Small intestine (tissue), 16 donors: ENCODE measurements at places on chromosomes 2 and 18. TPM values are rescaled to one million over a fixed set of nuclear protein-coding genes. Genes with fewer than 3 reads are reported as not detected.

- no peaks in the 10 kb centered on the region for H3K4me1 ChIP-seq
- no peak overlapping the region for H3K27ac ChIP-seq
- no peaks in the 10 kb centered on the region for H3K36me3 ChIP-seq
- H3K27me3 ChIP-seq: no peaks in the 10 kb centered on the region
Measured at GRCh38 chr18:21123290-21123926, 11.8 kb upstream of the ROCK1 start.

GRCh38 chr18:34033968-34034367 is 190.7 kb downstream of the NOL4 start:
- H3K4me3 ChIP-seq: no peak overlapping the region
- H3K27ac ChIP-seq: no peak overlapping the region
- no peaks in the 10 kb centered on the region for H3K27me3 ChIP-seq
- H3K36me3 ChIP-seq: peaks cover 3% of the 10 kb centered on the region

GRCh38 chr2:226045080-226045479 is 645.6 kb downstream of the NYAP2 start:
- DNase-seq: no peak
- no peak overlapping the region for H3K4me3 ChIP-seq
- no peak overlapping the region for H3K27ac ChIP-seq
- H3K27me3 ChIP-seq: no peaks in the 10 kb centered on the region

GRCh38 chr18:52531836-52532235 is 191.8 kb downstream of the DCC start:
- H3K27ac ChIP-seq: no peak overlapping the region
- no peak for DNase-seq
- no peaks in the 10 kb centered on the region for H3K27me3 ChIP-seq

GRCh38 chr2:136347981-136348380 is 230.0 kb upstream of the CXCR4 start:
- H3K4me1 ChIP-seq: no peaks in the 10 kb centered on the region
- no peak for DNase-seq
- no peak overlapping the region for H3K4me3 ChIP-seq
- H3K36me3 ChIP-seq: no peaks in the 10 kb centered on the region
- no peaks in the 10 kb centered on the region for H3K27me3 ChIP-seq
- H3K27ac ChIP-seq: no peak overlapping the region

GRCh38 chr2:113077921-113078320 is 10.2 kb downstream of the IL1F10 start:
- DNase-seq: no peak
- H3K36me3 ChIP-seq: no peaks in the 10 kb centered on the region
- no peak overlapping the region for H3K27ac ChIP-seq

GRCh38 chr18:12631831-12632477 is 26.0 kb downstream of the SPIRE1 start:
- H3K4me3 ChIP-seq: no peak overlapping the region
- no peak for DNase-seq

DNA sequence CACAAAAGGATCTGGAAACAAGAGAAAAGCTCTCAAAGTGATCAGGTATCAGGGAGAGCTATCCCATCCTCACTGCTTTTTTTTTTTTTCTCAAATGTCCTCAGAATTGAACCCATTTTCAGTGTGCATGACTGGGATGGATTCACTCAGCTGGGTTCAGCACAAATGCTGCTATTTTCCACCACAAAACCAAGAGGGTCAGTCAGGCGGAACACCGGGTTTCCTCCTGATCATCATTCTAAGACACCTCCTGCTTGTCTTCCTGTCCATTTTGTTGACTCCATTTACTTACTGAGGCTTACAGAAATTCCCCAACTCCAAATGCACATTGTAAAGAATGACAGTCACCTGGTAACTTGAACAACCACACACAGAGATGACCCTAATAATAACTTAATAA is 39.9 kb downstream of the CYRIA start:
- H3K27me3 ChIP-seq: no peaks in the 10 kb centered on the region
- no peak for DNase-seq
- no peak overlapping the region for H3K4me3 ChIP-seq
- no peaks in the 10 kb centered on the region for H3K36me3 ChIP-seq
- no peaks in the 10 kb centered on the region for H3K4me1 ChIP-seq

DNA sequence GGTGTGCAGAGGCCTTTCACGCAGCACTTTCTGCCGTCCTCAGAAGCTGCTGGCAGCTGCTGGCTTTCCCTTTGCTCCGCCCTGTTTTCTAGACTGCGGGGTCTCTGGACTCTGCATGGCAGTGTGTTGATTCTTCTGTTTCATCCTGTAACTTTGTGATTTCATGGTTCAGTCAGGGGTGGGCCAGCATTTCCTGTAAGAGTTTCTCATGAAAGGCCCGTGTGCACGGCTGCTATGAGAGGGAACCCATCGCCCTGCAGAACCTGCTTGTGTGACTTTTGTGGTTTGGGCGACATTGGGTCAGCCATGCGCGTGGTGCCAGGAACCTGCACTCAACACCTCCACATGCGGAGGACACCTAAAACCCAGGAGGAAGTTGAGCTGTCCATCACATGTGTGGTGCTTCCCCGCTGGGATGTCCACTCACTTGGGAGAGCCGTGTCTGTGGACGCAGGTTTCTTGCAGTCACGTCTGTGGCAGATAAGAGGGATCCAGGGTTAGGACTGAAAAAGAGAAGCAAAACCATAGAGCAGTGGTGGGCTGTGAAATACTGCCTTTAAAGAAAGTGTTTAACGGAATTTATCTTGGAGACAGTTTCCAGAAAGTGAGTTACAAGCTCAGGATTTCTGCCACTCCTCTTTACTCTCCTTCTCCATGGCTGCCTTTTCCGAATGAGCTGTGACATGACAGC is 167.3 kb upstream of the ALKAL2 start:
- H3K4me3 ChIP-seq: no peak overlapping the region
- no peaks in the 10 kb centered on the region for H3K4me1 ChIP-seq
- DNase-seq: no peak
- H3K27me3 ChIP-seq: no peaks in the 10 kb centered on the region
- no peak overlapping the region for H3K27ac ChIP-seq

- H3K4me3 ChIP-seq: no peak overlapping the region
- no peak overlapping the region for H3K27ac ChIP-seq
- no peaks in the 10 kb centered on the region for H3K27me3 ChIP-seq
- peaks cover 9% of the 10 kb centered on the region for H3K36me3 ChIP-seq
Measured at GRCh38 chr2:74952575-74952974, 5.9 kb upstream of the POLE4 start.

GRCh38 chr2:239523147-239523953 is 122.5 kb upstream of the HDAC4 start:
- DNase-seq: no peak
- no peaks in the 10 kb centered on the region for H3K36me3 ChIP-seq
- no peaks in the 10 kb centered on the region for H3K27me3 ChIP-seq
- H3K4me1 ChIP-seq: no peaks in the 10 kb centered on the region

DNA sequence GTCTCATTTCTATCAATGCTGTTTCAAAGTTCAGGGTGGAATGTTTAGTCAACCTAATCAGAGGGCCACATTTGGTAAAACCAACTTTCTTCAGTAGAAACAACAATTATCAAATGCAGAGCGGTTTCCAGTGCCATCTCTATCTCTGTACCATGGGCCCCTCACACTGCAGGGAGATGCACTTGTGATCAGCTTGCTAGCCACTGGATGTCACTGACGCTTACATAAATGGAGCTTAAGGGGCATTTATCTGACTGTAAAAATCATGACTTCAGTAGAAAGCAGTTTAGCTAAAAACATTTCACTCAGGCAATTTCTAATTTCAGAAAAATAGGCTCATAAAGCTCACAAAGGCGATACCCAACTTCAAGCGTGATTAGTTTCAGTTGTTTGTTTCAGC is 678.0 kb downstream of the ZEB2 start:
- DNase-seq: no peak
- H3K4me3 ChIP-seq: no peak overlapping the region
- no peak overlapping the region for H3K27ac ChIP-seq
- H3K27me3 ChIP-seq: no peaks in the 10 kb centered on the region
- H3K36me3 ChIP-seq: no peaks in the 10 kb centered on the region

DNA sequence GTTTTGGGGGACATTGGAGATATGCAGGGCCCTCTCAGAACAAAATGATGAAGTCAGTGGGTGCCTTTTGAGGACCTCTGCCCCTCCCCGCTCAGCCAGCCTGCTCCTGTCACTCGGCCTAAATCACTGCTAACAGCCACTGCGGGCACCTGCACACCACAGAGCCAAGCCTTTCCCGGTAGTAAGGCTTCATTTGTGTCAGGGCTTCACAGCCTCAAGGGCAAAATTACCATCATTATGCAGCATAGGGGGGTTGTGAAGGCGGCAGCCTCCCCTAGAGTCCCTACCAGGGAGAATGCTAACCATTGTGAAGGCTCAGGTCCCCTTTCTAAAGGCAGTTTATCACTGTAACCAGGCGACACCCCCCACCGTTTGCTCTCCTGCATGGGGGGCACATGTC is 519.8 kb upstream of the MYT1L start:
- H3K27me3 ChIP-seq: no peaks in the 10 kb centered on the region
- no peak overlapping the region for H3K27ac ChIP-seq
- H3K36me3 ChIP-seq: no peaks in the 10 kb centered on the region
- H3K4me3 ChIP-seq: no peak overlapping the region
- DNase-seq: no peak

DNA sequence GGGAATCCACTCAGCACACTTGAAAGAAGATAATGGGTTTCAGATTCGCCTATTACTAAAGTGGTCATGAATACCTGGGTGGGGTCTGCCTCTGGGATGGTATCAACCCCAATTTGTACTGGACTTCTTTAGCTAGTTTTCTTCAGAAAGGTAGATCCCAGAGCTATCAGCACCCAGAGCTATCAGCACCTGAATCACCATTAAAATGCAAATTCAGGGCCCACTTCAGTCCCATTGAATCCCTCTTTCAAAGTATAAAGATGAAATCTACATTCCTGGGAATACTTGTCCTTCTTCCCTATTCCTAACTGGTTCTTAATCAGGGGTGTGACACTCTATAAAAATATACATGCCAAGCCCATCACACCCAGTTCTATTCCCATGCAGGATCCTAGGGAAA is 914.3 kb downstream of the DCC start:
- H3K4me3 ChIP-seq: no peak overlapping the region
- no peaks in the 10 kb centered on the region for H3K4me1 ChIP-seq
- H3K36me3 ChIP-seq: no peaks in the 10 kb centered on the region

- no peak overlapping the region for H3K27ac ChIP-seq
- no peak for DNase-seq
- no peak overlapping the region for H3K4me3 ChIP-seq
- H3K27me3 ChIP-seq: no peaks in the 10 kb centered on the region
Measured at GRCh38 chr18:75228967-75229366, 18.4 kb downstream of the TSHZ1 start.

DNA sequence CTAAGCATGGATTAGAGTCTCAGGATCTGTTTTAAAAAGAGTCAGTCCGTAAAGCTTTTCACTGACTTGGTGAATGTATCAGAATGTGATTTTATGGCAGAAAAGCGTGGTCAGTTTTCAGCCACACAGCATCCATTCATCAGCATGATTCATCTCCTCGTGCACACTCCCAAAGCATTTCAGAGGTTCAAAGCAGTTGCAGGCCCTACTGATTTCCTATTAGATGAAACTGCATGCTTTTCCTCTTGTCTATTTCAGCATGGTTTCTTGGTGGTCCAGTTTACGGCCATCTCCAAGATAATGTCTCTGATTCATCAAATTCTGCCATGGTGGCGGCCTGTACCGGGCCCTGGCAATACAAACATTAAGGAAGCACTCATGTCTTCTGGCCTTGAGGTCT is 4.8 kb upstream of the PARD6G start:
- no peak overlapping the region for H3K4me3 ChIP-seq
- no peaks in the 10 kb centered on the region for H3K27me3 ChIP-seq
- H3K4me1 ChIP-seq: no peaks in the 10 kb centered on the region
- H3K27ac ChIP-seq: no peak overlapping the region
- no peak for DNase-seq
- no peaks in the 10 kb centered on the region for H3K36me3 ChIP-seq

- peak overlapping the region; percentile 75 for H3K27ac ChIP-seq
- no peak overlapping the region for H3K4me3 ChIP-seq
- no peaks in the 10 kb centered on the region for H3K27me3 ChIP-seq
- H3K36me3 ChIP-seq: no peaks in the 10 kb centered on the region
Measured at GRCh38 chr2:70525032-70525431, 28.6 kb downstream of the TGFA start.

- H3K36me3 ChIP-seq: no peaks in the 10 kb centered on the region
- H3K27me3 ChIP-seq: peaks cover 2% of the 10 kb centered on the region
- H3K4me1 ChIP-seq: no peaks in the 10 kb centered on the region
- DNase-seq: no peak
Measured at GRCh38 chr18:58850786-58851469, 13.7 kb upstream of the ZNF532 start.

CCDC141 gene
- polyA plus RNA-seq: 2.5 TPM

GPN1 gene
- 21.9 TPM for polyA plus RNA-seq

SOX11 gene
- polyA plus RNA-seq: 1.6 TPM

CNTNAP5 gene
- polyA plus RNA-seq: not detected

GPR55 gene
- polyA plus RNA-seq: 1.6 TPM

ATP8B1 gene
- polyA plus RNA-seq: 57.1 TPM

NTSR2 gene
- not detected for polyA plus RNA-seq
